Large intestine (tissue), 12 donors: ENCODE measurements at places on chromosomes 3 and 15. TPM values are rescaled to one million over a fixed set of nuclear protein-coding genes. Genes with fewer than 3 reads are reported as not detected.

Gene RTP4
- 15.8 TPM for polyA plus RNA-seq

Gene ZDHHC23
- polyA plus RNA-seq, result 9.9 TPM

Gene ADAMTS9
- 15.4 TPM for polyA plus RNA-seq

Gene GOLGA6D
- polyA plus RNA-seq, result 0.04 TPM

Gene UROC1
- 0.06 TPM for polyA plus RNA-seq

Gene SAMD7
- polyA plus RNA-seq, result not detected

Gene ERICH6
- polyA plus RNA-seq, result 0.09 TPM

Gene ATP1B3
- 261 TPM for polyA plus RNA-seq

Gene ZBED2
- polyA plus RNA-seq, result 1.0 TPM

Gene SEMA3B
- polyA plus RNA-seq, result 87.0 TPM

Gene CPNE4
- polyA plus RNA-seq, result 2.9 TPM

Gene CNOT10
- 37.5 TPM for polyA plus RNA-seq

Gene NOX5
- 0.16 TPM for polyA plus RNA-seq
